ENCODE measurements at places on chromosomes 12 and 14.

DNA sequence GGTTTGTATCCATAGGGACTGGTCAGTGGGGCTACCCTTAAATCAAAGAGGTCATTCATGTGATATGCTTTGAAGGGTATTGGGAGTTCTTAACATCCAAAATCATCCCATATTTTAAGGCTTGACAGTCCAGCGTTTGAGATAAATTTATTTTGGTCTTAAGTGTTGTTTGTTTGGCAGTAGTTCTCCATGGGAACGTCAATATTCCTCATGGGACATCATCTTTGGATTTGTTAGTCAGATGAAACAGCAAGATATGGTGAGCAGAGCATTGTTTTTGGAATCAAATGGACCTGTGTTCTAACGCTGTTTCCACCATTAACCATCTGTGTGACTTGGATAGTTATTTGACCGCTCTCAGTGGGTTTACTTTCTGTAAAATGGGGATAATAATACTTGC lies 45.9 kb upstream of the GSG1 start:
- no peak for DNase-seq

- no peak for DNase-seq
These were observed 21.1 kb downstream of the TMEM117 start for GRCh38 chr12:43856972-43857371.

DNA sequence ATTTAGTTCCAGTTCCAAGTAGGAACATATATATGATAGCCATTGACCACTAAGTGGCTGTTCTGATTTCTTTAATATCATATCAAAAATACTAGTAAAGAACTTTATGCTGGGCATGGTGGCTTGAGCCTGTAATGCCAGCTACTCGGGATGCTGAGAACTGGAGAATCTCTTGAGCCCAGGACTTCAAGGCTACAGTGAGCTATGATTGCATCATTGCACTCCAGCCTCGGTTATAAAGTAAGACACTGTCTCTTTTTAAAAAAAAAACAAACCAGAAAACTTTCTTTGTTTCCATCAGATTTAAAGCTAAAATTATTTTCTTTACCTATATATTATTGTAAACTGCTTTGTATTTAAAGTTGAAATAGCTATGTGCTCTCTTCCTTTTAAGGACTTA lies 127.0 kb downstream of the SCAF11 start:
- no peak for DNase-seq

- no peak for DNase-seq
These were observed 556.7 kb downstream of the TMEM121 start for GRCh38 chr14:106083082-106083481.

GRCh38 chr14:101665478-101666078 lies 95.9 kb upstream of the PPP2R5C start:
- DNase-seq, result no peak

DNA sequence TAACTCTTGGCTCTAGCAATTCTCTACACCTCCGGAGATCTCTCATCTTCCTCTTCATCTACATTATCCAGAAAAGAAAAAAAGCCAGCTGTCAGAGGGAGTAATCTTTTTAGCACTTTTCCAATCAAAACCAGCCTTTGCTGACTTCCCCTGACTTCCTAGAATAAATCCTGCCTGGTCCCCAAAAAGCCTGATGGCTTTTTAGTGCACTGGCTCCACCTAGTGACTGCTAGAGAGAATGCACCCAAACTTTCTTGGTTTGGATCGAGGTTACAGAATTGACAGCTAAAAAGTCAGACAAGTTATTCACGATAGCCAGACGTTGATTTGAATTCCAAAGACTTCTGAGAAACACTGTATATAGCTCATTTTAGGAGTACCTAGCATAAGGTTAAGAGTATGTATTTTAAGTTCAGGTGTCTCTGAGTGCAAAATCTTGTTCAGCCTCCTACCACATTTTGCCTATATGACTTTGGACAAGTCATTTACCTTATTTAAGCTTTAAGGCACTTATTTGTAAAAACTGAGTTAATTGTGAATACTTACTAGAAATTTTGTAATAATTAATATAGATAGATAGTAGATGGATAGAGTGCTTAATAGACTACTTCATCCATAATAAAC lies 185.7 kb upstream of the GRIN2B start:
- DNase-seq, result peak; percentile 6

DNA sequence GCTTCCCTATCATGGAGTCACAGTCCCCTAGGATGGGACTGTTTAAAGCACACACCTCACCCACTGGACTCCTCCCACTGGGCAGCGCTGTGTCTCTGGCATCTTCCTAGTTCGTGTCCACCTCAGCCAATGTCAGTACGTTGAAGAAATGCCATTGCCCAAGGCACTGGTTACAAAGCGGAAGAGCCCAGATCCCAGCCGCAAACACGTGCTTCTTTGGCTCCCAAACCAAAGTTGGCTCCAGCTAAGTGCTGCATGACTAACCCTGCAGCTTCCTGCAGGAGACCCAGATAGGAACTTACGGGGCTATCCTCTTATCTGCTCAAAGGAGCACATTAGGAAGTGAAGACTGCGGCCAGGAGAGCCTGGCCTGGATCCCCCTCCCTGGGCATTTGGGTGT lies 9.3 kb downstream of the SYNE3 start:
- DNase-seq, result no peak

DNA sequence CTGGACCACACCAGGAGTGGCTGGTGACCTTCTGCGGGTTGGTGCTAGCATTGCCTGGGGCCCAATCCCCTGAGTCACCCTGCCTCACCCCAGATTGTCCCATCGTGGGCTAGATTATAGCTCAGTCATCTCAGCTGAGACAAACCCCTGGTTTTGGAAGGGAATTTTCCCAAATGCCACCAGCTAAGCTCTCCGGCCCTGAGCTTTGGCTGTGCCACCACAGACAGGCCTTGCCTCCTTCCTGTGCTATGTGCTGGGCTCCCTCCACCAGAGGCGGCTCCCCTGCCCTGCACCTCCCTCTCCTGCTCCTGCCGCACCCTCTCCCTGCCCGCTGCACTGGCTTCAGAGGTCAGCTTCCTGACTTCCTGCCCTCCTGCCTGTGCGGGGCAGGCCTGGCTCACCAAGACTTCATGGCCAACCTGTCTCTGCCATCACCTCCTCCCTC lies 196.3 kb downstream of the TSPAN9 start:
- DNase-seq, result no peak

DNA sequence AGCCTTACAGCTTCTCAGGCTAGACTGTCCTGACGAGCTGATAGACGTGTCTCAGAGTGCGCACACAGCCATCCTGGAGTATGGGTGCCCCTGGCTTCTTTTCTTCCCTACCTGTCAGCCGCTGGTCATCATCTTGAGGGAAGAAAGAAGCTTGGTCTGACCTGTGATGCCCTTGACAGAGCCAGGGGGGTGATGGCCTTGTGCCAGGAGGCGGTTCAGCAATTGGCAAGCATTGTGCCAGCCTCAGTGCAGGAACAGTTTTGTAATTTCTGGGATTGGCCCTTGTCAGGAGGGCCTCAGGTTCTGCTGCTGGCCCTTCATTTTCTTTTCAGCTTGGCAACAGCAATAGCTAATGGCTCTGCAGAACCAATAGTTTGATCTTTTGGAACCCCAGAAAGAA lies 80.1 kb downstream of the ADCK1 start:
- no peak for DNase-seq

DNA sequence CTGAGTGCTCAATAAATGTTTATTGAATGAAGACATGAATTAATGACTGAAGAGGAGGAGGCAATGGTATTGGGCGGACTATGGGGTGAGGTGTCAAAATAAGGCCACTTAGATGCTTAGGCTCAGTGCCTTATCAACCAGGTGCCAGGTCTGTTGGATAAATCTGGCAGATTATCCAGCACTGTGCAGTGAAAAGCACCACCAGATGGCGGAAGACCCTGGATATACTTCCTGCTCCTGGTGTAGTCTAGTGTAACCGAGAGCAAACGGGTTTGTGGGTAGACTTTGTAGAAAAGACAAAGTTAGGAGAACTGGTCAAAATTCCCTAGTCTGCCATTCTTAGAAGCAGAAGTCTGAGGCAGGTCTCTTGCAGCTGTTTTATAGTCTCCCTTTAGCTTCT lies 306.3 kb downstream of the ATP23 start:
- DNase-seq, result no peak

DNA sequence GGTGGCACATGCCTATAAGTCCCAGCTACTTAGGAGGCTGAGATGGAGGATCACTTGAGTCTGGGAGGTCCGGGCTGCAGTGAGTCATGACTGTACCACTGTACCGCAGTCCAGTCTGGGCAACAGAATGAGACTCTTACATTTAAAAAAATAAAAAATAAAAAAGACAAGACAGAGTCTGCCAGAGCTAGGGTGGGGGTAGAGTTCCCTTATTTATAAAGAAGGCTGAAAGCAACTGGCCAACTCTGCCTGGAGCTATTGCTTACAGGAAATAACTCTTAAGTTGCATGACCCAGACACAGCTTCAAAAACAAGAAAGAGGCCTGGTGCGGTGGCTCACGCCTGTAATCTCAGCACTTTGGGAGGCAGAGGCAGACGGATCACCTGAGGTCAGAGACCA lies 31.5 kb downstream of the NUMB start:
- no peak for DNase-seq

- DNase-seq, result no peak
These were observed 49.2 kb downstream of the ARF6 start for GRCh38 chr14:49942090-49942489.

- no peak for DNase-seq
These were observed 761.5 kb downstream of the GALC start for GRCh38 chr14:87231336-87232026.
